COR-L47 (cell line): ENCODE measurements at places on chromosomes 3 and 15.

- peak; percentile 33 for DNase-seq
Observed at GRCh38 chr3:71713041-71713440, 12.2 kb downstream of the EIF4E3 start.

GRCh38 chr15:96801576-96802150 is 471.2 kb downstream of the NR2F2 start:
- DNase-seq, result no peak

DNA sequence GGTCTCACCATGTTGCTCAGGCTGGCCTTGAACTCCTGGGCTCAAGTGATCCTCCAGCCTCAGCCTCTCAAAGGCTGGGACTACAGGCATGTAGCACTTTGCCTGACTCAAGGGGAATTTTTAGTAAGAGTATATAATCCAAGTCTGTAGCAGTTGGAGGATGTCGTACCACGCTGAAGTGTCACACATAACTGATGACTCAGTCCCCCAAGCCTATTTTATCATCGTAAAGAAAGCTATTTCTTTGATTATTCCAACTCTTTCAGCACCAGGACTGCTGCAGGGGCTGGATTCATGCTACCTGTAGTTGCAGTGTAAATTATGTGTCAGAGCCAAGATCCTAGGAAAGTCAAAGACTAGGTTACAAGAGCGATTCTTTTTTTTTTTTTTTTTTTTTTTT is 1.4 kb upstream of the PRKCI start:
- no peak for DNase-seq

DNA sequence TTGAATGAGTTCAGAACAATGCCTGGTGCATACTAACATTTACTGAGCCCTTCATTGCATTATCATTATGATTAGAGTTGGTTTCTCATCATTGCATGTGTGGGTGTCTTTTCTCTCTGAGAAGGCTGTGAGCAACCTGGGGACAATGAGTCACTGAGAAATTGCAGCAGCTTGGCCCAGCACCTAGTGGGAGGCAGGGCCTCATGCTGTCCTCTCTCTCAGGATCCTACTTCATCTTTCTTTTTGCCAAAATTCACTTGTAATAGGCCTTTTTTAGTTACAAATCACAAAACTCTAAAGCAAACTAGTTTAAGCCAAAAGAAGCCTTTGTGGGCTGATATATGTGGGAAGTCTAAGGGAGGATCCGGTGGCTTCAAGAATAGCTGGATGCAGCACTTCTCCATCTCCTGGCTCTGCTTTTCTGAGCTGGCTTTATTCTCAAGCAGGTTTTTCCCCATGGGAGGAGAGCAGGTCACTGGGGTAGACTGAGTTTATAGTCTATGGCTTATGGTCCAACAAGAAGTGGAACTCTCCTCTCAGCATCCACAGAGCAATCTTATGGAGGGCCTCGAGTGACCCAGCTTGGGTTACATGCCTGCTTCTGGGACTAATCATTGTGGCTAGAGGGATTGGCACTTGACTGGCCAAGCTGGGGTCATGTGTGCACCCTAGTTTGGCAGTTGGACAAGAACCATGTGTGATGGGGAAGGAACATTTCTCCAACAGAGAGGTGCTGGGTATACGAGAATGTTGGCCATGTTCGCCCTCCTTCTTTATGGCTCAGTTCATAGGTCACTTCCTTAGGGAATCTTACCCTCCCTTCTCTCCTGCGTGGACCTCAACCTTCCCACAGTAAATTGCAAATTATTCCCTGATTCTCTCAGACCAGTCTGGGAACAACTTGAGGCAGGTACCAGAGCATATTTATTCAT is 8.7 kb upstream of the CAMK1 start:
- DNase-seq, result no peak

GRCh38 chr15:78996894-78997275 is 52.0 kb upstream of the CTSH start:
- no peak for DNase-seq

DNA sequence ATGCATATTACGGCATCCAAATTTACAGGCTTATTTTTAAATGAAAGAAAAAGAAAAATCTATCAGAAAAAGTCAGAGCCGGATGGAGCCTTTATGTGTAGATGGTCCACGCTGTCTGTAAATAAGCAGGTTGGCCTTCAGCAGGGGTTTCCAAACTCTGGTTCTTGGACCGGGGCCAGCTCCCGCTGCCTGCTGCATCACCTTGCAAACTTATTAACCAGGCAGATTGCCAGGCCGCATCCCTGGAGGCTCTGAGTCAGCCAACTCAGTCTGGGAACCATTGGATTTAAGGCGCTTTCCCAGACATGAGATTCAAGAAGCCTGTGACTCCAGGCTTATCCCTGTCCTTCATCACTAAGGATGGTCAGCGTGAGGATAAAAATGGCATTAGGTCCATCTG is 212.4 kb downstream of the OPA1 start:
- peak; percentile 100 for DNase-seq

- no peak for DNase-seq
Observed at GRCh38 chr15:74809242-74809641, 3.4 kb upstream of the LMAN1L start.

- no peak for DNase-seq
Observed at GRCh38 chr15:73985101-73985873, 6.8 kb downstream of the STOML1 start.

- peak; percentile 13 for DNase-seq
Observed at GRCh38 chr3:28916713-28917499, 364.0 kb upstream of the RBMS3 start.

- DNase-seq, result no peak
Observed at GRCh38 chr15:25805031-25805430, 58.1 kb downstream of the ATP10A start.

DNA sequence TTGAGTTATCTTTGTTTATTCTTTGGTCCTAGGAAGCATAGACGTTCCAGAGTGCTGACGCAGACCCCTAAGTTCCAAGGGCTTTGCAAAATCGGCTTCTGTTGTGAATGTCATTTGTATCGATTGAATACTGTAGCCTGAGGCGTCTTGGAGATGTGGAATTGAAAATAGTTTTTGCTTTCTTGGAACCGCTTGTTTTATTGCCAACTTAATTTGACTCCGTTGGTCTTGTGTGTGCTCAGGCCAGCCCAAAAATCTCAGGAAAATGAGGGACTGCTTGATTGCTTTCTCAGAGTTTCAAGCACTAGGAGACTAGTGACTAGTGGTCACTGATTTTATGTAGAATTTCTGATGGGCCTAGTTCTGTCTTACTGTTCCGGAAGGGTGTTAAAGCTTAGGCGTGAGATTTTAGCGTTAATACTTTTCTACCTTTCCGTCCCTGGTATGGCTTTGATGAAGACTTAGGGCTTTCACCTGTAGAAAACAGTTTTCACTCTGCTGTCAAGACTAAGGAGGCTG is 263 bp upstream of the UTS2B start:
- no peak for DNase-seq

DNA sequence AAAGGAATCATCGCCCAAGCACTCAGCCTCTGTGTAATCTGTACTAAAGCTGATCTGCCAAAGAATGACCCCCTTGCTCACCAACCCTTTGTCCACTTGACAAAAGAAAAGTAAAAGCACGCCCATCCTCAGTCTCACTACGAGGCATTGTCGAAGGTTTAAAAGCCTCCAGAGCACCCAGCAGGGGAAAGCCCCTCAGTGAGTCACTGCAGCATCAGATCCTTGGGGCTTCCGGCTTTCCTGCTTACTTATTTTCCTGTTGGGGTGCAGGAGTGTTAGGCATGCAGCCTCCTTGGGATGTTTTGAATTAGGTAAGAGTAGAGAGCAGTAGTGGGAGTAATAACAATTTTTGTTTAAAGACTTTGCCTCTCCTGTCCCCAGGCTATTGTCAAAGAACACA is 216.1 kb downstream of the MTHFS start:
- no peak for DNase-seq

DNA sequence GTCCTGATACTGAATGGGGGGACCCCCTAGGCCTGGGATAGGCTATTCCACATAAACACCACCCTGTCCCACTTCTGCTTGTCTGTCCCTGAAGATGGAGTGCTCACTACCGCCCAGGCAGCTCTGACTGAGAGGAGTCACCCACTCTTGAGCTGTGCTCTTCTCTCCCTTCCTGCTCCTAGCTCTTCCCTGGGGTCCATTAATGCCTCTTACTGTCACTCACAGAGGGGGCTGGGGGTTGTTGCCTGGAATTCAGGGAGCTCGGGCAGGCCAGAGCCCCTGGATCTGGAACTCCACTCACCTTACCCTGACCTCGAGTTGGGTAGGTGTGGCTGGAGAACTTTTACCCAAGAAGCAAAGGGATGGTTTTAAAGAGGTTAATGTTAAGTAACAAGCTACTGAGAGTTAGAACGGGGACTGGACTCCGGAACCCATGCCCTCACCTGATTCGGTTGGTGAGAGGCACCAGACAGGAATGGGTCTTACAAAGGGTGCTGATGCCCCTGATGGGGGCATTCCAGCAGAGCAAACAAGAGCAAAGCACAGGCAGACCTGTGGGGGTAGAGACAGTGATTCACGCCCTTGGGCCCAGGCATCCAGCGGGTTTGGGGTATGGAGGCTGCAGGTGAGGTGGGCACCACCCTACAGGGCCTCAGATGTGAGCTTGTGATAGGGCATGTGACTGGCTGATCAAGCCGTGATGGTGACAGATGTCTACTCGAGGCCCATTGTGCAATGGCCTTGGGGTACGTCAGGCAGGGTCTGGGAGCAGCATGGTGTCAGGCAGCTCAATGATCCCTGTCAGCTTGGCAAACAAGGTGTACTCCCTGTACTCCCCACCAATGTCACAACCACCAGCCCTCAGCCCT is 5.4 kb downstream of the NBEAL2 start:
- no peak for DNase-seq

DNA sequence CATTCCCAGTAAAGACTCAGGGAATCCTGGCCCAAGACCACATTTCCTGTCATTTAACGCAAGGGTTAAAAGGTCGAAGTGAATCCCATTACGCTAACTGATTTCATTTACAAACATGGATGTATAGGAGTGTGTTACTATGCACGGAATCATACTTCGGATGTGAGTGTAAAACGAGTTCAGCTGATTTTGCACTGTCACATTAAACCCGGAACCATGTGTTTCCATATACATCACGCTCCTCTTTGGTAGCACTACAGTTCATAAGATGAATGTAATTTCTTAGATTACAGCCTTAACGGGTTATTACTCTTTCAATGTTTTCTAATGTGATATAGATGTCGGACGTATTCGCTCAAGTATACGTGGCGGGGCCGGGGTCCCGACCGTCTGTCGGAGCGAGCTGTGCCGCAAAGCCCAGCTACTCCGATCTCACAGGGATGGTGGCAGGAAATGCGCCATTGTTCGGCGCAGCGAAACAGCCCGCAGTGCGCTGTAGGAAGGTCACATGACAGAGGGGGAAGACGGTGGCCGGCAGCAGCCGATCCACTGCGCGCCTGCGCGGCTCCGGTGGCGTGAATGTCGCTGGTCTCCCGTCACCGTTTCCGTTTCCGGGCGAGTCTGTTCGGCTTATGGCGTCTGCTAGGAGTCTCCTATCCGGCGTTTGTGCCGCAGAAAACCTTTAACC is 97.3 kb downstream of the NPAP1 start:
- peak; percentile 4 for DNase-seq

DNA sequence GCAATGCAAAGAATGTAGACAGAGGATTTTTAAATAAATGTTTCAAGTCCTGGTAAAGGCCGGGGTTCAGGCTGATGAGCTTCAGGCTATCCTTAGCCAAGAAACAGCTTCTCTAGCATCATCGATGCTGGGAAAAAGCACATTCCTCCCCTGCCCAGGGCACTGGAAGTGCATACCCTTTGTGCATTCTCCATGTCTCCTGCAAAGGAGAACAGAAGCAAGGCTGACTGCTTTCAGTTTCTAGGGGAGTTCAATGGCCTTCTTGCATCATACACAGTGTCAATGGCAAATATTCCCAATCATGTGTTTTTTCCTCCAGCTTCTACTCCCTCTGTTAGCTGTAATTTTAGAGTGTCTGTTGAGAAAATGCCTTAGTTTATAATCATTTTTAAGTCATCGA is 59.9 kb downstream of the GPR176 start:
- no peak for DNase-seq

- no peak for DNase-seq
Observed at GRCh38 chr3:12982619-12983101, 90.6 kb downstream of the IQSEC1 start.

- no peak for DNase-seq
Observed at GRCh38 chr15:31554261-31554660, 227.6 kb downstream of the KLF13 start.

DNA sequence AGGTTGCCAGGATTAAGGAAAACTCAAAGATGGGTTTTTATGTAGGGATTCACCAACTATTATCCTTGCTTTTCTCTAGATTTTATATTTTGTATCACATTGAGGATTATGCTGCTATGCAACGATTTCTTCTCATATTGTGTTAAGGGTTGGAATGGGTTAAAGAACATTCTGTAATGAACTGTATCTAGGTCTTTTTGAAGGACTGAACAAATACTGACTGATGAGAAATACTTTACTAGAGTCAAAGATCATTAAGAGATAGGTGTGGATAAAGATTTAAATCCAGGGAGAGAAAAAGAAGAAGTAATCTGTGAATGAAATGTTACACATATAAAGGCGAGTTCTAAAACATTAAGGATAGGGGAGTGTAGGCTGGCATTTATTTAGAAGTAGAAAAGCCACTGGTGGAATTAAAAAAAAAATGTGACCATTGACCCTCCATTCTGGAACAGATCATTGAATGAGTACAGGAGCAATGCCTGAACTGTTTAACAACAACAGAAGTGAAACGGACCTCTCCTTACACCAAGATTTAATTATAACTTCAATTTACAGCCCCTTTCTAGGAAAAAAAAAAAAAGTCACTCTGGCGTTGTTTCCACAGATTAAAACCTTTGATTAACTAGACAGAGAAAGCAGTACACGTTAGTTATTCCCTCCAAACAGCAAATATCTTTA is 39.2 kb downstream of the PROS1 start:
- no peak for DNase-seq

DNA sequence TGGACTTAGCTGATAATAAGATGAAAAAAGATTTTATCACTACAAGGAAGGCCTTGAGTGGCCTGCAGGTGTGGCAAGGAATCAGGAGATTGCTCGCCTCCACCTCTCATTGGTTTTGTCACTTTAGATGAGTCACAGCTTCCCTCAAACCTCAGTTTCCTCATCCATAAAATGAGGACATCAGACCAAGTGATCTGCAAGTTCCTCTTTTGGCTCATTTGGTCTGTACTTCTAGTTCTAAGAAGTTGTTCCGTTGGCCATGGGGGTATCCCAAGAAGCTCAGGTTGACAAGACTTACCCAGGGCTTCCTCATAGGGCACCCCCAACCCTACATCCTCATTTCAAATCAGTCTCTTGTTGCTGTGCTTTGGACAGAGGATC is 254.1 kb downstream of the UACA start:
- DNase-seq, result no peak

DNA sequence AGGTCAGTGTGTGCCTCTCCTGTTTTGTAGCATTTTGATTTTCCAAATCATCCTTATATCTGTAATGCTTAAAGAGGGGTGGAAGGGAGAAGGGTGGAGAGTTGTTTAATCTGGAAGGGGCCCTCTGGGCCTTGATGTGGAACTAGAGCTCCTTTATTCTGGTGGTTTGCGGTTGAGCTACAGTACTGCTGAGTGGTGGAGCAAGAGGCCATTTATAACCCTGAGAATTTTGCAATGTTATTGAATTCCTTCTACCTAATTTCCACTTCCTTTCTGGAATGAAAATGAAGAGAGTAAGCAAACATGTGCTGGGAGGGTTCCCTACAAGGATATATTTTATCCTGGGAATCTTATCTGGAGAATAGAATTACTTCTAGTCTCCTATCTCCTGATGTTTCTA is 35.3 kb upstream of the TUBGCP5 start:
- DNase-seq, result no peak
